Activated naive CD4-positive, alpha-beta T cell treated with Interleukin-2 at 50 U/mL for 16 hours (primary cell): ENCODE measurements at places on chromosomes 1 and 21.

DNA sequence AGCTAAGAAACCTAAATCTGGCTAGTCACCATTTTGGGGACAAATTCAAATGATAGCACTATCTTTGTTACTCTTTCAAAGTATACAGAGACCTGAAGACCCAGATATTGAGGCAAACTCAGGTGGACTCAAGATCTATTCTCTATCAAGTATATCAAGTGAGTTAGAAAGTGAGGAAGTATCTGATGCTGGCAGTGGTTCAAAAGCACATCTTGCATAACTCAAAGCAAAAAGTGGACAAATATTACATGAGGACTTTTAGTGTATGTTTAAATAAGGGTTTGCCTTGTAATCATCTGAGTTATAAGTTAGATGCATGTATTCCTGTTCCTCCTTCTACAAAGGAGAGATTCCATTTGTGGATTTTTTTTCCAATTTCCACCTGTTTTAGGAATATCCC, 338.4 kb downstream of the DISC1 start:
- no peak for DNase-seq

DNA sequence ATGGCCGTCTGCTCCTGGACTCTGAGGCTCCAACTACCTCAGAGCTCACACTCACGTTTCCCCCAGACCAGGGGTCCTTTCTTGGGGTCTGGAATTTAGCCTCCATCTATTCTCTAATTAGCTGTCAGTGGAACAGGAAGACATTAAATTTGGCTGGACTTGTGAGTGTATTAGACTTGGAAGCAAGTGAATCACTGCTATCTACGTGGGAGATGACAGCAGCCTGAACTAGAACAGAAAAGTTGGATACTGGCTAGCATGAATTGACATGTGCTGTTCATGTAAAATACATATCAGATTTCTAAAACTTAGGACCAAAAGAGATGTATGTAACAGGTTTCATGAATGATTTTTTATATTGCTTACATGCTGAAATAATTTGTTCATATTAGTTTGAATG, 28.0 kb downstream of the TAF5L start:
- DNase-seq: no peak

GRCh38 chr1:26539722-26540121, 10.2 kb downstream of the RPS6KA1 start:
- DNase-seq: no peak

- DNase-seq: no peak
Measured at GRCh38 chr1:59755069-59755685, 59.6 kb upstream of the HOOK1 start.

DNA sequence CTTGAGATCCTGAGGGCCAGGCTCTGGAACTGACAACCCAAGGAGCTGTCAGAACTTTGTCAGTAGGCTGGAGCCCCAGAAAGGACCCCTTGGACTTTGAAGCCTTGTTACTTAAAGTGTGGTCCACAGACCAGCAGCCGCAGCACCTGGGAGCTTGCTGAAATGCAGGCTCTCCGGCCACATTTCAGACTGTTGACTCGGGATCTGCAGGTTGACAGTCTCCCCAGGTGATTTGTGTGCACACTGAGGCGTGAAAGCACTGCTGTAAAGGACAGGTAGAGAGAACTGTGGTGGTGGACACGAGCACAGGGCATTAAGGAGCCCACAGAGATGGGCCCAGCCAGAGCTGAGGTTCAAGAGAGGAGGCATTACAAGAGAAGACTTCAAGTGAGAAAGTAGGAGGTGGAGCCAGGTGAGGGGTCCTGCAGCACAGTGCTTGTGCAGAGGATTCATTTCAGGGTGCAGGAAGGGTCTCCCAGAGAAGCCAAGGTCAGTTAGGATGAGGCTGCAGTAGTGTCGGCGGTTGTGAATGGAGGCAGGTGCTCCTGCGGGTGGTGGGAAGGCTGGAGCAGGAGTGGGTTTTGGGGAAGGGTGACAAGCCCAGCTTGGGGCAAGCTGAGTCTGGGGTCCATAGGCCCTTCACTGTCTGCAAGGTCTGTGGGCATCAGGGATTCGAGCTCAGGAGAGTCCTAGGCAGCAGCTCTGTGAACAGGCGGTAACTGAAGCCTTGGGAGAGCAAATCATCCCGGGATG, 4.6 kb downstream of the HYI start:
- DNase-seq: no peak
